Left cardiac atrium (tissue), 4 donors: ENCODE measurements at places on chromosomes 3 and 15.

- DNase-seq: no peak
Observed at GRCh38 chr3:134627831-134628230, 23.0 kb downstream of the KY start.

DNA sequence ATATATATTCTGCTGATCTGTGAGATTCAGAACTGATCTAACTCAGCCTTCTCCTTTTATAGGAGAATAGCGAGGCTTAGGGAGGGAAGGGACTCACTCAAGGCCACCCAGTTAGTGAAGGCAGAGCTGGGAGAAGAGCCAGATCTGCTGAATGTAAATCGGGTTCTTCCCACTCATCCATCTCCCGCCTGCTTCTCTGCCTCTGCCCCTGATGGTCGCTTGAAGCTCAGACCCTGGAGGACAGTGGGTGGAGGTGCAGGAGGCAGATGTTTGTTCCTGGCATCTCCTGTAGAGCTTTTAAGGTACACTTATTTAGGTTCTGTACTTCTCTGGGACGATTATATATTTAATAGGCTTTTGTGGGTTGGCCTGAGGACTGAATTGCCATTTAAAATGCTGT is 4.3 kb downstream of the PDIA5 start:
- no peak for DNase-seq

GRCh38 chr3:180180795-180181194 is 144.1 kb upstream of the PEX5L start:
- no peak for DNase-seq

- DNase-seq: peak; percentile 64
Observed at GRCh38 chr15:68578980-68579935, at the start of gene CORO2B. TSS of gene CORO2B (plus strand) at chr15:68578993. CDS start at chr15:68579263, 270 bp downstream.

DNA sequence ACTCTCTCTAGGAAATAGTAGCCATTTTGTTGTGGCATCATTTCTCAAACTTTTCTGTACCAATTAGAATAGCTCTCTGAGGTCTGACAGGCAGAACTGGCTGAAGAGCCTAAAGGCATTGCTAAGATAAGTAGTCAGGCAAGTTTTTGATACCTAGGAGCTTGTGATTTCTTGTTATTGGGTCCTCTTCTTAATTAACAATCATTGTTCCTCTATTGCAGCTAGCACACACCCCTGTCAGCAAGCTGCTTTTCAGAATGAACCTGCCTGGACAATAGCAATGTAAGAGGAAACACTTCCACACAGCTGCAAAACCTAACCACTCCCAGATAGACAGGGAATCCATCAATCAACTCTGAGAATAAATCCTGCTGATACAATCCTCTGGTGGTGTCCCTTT is 403.9 kb upstream of the TBL1XR1 start:
- DNase-seq: no peak

GRCh38 chr3:48855681-48856447 is 8.2 kb upstream of the PRKAR2A start:
- DNase-seq: no peak

GRCh38 chr3:71584394-71585011 is 975 bp upstream of the FOXP1 start:
- DNase-seq: peak; percentile 40
